ENCODE measurements at places on chromosomes 12 and 14.

DNA sequence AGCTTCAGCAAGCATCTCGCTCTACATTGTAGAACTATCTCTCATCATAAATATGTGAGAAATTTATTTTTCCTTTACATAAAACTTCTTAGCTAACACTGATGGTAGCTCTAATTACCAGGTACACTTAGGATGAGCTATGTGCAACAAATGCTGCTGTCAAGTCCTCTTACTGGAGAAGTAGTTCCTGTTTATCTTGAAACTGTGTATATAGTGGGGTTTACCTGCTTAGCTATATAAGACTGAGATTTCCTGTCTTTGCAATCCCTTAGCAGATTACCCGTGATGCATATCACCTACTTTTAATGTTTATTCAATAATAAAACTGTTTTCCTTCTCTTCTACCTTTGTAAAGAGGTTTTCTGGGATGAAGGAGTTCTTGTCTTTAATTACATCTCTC, 98.0 kb upstream of the USP15 start:
- no peak for DNase-seq

DNA sequence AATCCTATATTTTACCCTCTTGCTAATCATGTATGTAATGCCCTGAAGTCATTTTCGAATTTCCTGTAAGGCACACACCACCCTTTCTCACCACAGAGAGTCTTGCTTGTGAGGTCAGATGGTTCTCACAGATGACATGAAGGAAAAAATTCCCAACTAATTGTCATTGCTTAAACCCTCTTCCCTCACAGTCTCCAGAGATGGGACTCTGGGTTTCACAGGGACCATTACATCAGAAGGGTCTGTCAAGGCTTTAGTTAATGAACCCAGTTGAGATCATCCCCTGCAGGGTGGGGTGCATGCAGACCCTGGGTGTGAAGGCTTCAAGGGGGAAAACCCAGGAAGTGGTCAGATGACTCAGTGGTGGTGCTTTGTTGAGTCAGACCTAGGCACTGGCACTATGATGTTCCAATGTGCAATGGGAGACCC, 229.6 kb downstream of the BCAT1 start:
- DNase-seq: no peak

- no peak for DNase-seq
These were observed 570 bp upstream of the FIGNL2 start for GRCh38 chr12:51848841-51849735.

DNA sequence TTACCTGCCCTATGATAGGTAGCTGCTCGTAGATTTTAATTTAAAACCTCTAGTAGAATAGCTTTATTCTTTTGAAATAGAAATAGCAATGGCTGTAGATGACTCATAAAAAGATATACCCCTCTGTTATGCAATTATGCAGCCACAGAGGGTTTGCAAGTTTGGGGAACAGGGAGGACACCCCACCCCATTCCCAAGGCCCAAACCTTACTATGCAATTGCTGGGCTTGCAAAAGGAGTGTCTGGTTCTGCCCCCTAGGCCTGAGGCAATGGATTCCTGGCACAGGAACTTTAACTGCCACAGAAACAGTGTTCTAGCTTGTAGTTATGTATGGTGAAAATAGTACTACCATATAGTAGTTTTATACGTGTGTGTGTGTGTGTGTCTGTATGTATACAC, 403.3 kb downstream of the ADAMTS20 start:
- no peak for DNase-seq

DNA sequence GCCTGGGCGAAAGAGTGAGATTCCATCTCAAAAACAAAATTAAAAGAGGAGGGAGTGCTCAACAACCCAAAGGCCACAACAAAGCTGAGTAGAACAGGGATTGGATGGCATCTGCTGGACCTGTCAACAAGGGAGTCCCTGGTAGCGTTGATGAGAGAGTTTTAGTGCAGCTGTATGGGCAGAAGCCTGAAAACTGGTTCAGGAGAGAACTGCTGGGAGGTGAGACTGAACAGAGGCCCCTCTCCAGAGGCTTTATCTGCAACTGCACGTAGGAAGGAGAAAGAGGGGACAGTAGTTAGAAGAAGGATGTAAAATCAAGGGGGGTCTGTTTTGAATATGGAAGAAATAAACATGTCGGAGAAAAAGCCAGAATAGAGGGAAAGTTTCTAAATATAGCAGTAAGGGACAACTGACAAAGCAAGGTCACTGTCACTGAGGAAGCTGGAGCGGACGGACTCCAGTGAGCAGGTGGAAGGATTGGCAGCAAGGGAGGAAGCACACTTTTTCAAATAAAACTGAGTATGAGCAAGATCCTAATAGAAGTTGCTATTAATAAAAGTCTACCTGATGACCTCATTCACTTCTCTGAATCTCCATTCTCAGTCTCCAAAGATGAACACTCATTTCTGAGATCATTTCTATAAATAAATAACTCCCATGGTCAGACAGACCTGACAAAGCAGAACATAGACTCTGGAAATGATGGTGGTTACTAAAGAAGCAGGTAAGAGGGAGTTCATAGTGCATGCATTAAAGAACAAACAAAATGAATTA, 11.8 kb upstream of the ATF1 start:
- DNase-seq: no peak

- peak; percentile 86 for DNase-seq
These were observed 59.1 kb downstream of the FBXW8 start for GRCh38 chr12:116969615-116970585.

GRCh38 chr12:5377997-5378592, 53.8 kb upstream of the NTF3 start:
- DNase-seq: peak; percentile 44

GRCh38 chr14:99925471-99925870, 132.3 kb downstream of the EML1 start:
- no peak for DNase-seq

- DNase-seq: no peak
These were observed 91.6 kb upstream of the ATF7IP start for GRCh38 chr12:14273913-14274311.

DNA sequence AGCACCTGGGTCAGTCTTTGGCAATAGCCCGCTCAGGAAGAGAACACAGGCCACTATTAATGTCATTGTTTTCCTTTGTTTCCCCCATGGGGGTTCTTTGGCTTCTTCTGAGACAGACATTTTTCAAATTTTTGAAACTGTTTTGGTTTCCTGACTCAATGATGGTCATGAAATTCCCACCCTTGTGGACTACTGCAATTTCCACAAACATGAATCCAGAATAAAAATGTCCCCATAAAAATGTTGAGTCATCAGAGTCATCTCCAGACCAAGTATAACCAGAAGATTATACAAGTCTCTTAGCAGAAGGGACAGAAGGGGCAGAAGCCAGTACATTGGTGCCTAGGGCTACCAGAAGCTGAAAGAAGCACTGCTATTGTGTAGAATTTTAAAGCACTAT, 29.1 kb downstream of the SLCO1A2 start:
- DNase-seq: no peak

- no peak for DNase-seq
These were observed 53.3 kb upstream of the STXBP6 start for GRCh38 chr14:25103271-25103670.

GRCh38 chr12:2032506-2032905, 20.3 kb upstream of the CACNA1C start:
- no peak for DNase-seq

- DNase-seq: no peak
These were observed 8.7 kb upstream of the SDSL start for GRCh38 chr12:113413488-113413939.

- no peak for DNase-seq
These were observed 44.8 kb downstream of the GCH1 start for GRCh38 chr14:54857830-54858269.

GRCh38 chr14:61553730-61554641, 141.3 kb upstream of the HIF1A start:
- DNase-seq: no peak

- no peak for DNase-seq
These were observed 158.9 kb downstream of the SLC5A8 start for GRCh38 chr12:101051151-101051550.

GRCh38 chr14:55847766-55848165, 267.8 kb downstream of the KTN1 start:
- no peak for DNase-seq

GRCh38 chr12:65606008-65606766, 218.1 kb upstream of the HMGA2 start:
- DNase-seq: no peak

DNA sequence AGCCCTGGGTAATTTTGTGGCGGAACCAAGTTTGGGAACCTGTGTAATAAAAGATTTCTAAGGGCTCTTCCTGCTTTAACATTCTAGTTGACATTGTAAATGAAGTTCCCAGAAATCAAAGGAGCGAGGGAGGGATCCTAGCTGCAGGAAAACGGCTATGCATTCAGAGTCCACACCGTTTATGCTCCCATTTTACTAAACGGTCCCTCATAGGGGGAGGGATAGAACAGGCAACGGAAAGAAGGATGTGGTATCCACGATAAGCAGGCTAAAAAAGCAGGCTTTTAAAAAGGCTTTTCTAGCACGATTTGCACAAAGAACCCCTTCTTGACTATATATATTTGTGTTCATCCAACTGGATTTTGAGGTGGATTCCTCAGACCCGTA, 559 bp downstream of the SYNJ2BP start:
- DNase-seq: peak; percentile 15

DNA sequence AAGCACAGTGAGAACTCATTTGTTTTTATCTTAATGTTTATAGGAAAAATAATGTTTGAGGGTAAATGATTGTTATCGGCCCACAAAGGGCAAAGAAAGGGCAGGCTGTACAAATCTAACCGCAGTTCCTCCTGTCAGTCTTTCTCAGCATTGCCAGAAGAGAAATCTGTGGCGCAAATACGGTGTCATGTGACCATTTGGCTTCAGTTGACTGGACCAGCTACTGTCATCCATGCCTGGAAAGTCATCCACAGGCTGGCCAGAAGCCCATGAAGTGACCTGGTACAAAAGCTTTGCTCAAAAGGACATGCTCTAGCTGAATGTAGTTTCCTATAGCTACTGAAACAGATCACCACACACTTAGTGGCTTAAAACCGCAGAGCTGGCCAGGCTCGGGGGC, 43.6 kb downstream of the HCAR2 start:
- DNase-seq: no peak

DNA sequence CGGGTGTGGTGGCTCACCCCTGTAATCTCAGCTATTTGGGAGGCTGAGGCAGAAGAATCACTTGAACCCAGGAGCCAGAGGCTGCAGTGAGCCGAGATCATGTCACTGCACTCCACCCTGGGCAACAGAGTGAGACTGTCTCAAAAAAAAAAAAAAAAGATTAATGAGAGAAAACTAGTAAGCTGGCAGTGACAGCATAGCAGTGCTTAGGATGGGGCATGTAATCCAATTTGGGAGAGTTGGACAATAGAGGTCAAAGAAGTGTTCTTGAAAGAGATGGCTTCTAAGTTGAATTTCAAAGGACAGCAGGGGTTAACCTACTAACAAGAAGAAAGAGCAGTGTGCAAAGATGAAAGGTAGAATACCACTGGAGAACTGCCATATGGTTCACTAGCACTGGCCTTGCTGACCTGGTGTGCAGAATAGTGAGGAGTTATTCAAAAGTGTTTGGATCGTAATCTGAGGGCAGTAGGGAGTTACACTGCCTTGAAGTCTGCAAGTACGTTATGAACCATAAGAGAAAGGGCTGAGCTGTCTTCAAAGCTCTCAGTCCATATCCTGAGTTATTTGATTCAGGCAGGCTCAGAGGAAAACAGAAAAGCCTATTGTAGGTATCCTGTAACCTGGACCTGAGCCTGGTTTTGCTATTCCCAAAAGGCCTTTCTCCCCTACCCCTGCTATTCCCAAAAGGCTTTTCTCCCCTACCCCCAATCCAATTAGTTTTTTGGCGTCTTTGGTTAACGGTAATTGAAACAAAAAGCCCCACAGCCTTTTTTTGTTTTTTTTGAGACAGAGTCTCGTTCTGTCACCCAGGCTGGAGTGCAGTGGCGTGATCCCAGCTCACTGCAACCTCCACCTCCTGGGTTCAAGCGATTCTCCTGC, 3.4 kb downstream of the XPOT start:
- no peak for DNase-seq

DNA sequence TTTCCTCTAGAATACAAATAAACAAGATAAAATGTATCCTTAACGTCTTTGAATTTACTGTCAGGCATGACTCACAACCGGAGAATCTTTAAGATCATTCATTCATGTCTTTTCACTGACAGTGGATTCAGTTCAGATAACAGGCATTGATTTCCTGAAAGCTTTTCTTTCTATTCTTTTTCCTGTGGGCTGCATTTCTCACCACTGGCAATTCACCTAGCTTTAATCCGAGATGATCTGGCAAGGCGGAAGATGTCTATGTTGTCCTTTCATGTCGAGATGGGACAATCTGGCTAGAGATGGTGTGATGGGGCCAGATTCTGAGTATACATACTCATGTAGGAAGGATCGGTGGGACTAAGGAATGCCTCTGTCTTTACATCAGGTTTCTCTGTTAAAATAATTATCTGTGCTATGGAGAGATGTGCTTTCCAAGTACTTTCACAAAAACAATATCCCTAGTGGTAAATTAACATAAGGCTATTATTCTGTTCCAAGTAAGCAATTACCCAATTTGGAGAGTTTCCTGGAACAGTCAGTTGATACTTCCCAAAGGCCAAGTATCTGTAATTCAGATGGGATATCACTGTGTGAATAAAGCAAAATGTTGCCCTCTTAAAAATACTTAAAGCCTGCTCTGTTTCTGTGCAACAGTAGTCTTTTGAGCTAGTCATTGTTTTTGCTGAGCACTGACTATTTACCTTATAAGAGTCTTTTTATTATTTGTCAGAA, 17.8 kb downstream of the ACSS3 start:
- no peak for DNase-seq

GRCh38 chr12:123036466-123037285, 56.2 kb downstream of the ARL6IP4 start:
- no peak for DNase-seq

GRCh38 chr14:70822530-70823185, 13.3 kb upstream of the MAP3K9 start:
- DNase-seq: peak; percentile 66

GRCh38 chr14:53032161-53032803, 81.4 kb upstream of the FERMT2 start:
- DNase-seq: no peak

- DNase-seq: no peak
These were observed 51.1 kb downstream of the GTF2A1 start for GRCh38 chr14:81169711-81170103.

DNA sequence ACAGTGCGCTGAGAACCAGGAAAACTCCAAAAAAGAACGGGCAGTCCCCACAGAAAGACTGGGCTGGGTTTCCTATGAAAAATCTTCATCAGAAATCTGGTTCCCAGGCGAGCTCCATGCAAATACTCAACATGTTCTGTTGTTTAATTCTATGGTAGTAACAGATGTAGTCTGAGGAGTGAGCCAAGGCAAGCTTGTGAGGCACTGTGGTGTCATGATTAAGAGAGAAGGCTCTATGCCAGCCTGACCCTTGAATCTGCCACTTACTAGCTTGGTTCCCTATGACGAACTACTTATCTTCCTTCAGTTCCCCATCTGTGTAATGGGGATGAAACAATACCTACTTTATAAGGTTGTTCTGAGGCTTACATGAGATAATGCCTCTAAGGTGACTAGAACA, 10.7 kb downstream of the POMT2 start:
- DNase-seq: no peak

DNA sequence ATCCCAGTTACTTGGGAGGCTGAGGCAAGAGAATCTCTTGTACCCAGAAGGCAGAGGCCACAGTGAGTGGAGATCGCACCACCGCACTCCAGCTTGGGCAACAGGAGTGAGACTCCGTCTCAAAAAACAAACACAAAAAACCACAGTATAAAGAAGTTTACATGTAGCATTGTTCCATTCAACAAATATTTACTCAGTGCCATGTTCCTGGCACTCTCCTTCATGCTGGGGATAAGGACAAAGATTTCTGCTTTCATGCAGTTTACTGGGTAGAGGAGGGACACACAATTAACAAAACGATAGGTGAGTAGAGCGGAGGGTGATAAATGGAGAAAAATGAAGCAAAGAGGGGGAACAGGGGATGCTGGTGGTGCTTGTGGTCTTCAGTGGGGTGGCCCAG, 68.2 kb upstream of the OVCH1 start:
- DNase-seq: no peak

All from NCI-H1105 (cell line).